ENCODE measurements at places on chromosomes 4 and X. TPM values are rescaled to one million over a fixed set of nuclear protein-coding genes. Genes with fewer than 3 reads are reported as not detected.

GJB1 gene
- not detected for total RNA-seq

DMD gene
- 0.46 TPM for total RNA-seq

SCML2 gene
- total RNA-seq = 4.0 TPM

SAGE1 gene
- total RNA-seq = not detected

TMEM47 gene
- not detected for total RNA-seq

NKX6-1 gene
- not detected for total RNA-seq

TLL1 gene
- not detected for total RNA-seq

CT45A10 gene
- total RNA-seq = not detected

USP17L11 gene
- not detected for total RNA-seq

CLDN2 gene
- total RNA-seq = not detected

Data from activated naive CD8-positive, alpha-beta T cell treated with anti-CD3 and anti-CD28 coated beads for 36 hours (primary cell).